ENCODE measurements at places on chromosomes 1 and 21.

DNA sequence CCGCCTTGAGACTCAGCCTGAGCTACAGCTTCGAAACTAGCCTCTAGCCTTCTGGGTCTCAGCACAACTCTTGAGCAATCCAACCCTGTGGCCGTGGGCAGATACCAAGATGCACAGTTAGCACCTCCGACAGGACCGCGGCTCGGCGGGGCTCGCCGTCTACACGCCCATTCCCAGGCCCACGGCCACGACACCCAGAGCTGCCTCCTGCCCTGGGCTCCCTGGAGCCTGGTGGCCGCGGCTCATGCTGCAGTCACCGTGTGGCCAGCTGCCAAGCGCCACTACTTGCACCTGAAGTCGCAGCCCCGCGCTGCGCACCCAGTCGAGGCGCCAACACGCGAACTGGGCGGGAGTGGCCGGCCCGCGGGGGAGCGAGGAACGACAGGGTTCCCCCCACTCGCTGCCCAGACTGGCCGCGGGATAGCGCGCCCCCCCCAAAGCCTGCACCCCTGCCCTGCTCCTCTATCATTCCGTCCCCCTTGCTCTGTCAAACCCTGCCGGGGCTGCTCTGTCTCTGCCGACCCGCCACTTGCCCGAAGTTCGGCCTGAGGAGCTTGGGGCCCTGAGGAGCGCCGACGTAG lies 729 bp upstream of the CDCA8 start:
- DNase-seq, result peak; percentile 7

GRCh38 chr1:12345350-12346217 lies 115.8 kb downstream of the VPS13D start:
- no peak for DNase-seq

DNA sequence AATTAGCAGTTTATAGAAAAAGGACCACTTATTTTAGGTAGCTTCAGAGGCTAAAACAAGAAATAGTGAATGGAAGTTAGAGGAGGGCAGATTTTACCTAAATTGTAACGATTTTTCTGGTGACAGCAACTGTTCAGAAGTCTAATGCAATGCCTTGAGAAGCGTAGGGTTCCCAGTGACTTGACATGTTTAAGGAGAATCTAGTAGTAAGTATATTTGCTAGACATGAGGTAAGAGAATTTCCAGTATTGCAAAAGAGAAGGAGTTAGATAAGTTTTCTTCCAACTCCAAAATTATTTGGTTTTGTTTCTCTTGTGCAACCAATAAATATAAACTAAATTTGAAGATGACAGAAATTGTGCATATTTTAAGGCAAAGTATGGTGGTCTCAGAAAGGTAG lies 140.0 kb downstream of the SMYD3 start:
- DNase-seq, result no peak

DNA sequence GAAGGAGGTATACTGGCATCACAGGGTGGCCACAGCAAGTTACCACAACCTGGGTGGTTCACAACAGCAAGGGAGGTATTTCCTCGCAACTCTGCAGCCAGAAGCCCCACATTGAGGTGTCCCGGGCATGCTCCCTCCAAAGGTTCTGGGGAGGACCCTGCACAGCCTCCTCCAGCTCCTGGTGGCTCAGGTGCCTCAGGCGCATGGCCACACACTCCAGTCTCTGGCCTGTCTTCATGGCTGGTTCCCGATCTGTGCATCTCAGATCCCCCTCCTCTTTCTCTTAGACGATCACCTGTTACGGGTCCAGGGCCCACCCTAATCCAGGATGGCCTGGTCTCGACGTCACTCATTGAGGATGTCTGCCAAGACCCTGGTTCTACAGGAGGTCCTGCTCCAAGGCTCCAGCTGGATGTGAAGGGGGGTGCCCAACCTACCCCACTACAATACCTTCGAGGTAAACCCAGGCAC lies 6.7 kb upstream of the ARF1 start:
- no peak for DNase-seq

GRCh38 chr1:185534801-185535200 lies 199.4 kb upstream of the HMCN1 start:
- no peak for DNase-seq

- no peak for DNase-seq
These were observed 48.4 kb upstream of the EDARADD start for GRCh38 chr1:236345728-236346127.

- peak; percentile 73 for DNase-seq
These were observed 587.9 kb downstream of the ADGRL2 start for GRCh38 chr1:82388679-82389078.

GRCh38 chr1:114490274-114490693 lies 20.7 kb downstream of the TRIM33 start:
- peak; percentile 7 for DNase-seq

DNA sequence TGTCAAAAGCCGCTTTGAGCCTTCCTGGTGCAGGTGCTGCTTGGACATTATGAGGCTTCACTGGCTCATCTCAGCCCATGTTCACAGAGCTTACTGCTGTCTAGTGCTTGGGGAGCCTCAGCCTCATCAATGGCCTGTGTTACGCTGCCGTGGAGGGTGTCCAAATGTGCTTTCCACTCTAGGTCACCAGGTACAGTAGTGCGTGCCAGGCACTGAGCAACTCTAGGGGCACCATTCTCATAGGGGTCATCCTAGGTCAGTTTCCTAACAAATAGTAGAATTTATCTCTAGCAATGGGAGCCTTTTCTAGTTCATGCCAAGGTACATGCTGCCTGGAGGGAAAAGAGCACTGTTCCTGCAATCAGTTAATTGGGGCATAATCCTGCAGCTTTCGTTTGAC lies 193.8 kb downstream of the DYRK1A start:
- DNase-seq, result no peak

DNA sequence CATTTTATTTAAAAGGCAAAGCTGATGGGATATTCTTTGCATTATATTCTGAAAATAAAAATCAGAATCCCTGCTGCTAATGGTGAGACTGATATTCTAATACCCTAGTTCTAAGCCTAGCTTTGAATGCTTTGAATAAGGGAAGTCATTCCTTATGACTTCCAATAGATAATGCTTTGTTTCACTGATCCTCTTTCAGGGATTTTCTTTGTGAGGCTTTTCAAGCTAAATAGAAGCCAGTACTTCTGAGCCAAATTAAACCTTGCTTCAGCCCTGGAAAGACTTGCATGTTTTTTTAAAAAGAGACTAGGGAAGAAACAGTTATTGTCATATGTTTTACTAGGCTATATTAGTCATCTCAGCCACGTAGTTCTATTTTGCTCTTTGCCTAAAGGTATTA lies 68.5 kb upstream of the CACYBP start:
- no peak for DNase-seq

GRCh38 chr1:173043253-173043652 lies 7.5 kb downstream of the TNFSF18 start:
- DNase-seq, result peak; percentile 54

DNA sequence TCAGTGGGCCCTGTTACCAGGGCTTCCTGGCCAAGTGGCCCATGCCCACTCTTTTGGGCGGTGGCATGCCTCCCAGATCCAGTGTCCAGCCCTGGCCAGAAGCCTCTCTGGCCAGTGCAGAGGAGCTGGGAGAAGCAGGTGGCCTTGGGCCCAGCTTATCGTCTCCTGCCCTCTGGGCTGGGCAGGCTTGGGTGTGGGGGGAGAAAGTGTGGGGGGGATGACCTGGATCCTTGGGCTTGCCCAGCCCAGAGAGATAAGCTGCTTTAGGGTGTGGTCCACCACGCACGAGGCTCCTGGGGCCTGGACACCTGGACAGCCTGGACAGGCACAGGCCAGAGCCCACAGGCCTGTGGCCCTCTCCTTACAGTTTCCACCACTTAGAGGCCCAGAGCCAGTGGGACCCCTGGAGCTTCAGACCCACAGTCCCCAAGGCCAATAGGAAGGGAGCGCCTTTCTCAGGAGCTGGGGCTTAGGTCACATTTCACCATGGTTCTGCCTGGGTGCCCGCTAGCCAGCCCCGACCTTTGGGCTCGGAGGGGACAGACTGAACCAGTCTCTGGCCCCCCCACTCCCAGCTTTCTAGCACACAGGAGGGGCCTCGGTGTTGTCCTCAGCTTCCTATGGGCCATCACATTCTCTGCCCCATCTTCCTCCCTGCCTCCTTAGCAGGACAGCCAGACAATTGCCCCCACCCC lies 1.8 kb downstream of the ESPN start:
- DNase-seq, result no peak

- DNase-seq, result peak; percentile 39
These were observed 29.9 kb upstream of the SAMD13 start for GRCh38 chr1:84271441-84272151.

- no peak for DNase-seq
These were observed 152.7 kb downstream of the CASZ1 start for GRCh38 chr1:10643607-10644306.

- DNase-seq, result no peak
These were observed 29.5 kb downstream of the ADSS2 start for GRCh38 chr1:244422174-244422573.

- DNase-seq, result peak; percentile 10
These were observed 454.8 kb upstream of the ADAMTS5 start for GRCh38 chr21:27421654-27422053.

DNA sequence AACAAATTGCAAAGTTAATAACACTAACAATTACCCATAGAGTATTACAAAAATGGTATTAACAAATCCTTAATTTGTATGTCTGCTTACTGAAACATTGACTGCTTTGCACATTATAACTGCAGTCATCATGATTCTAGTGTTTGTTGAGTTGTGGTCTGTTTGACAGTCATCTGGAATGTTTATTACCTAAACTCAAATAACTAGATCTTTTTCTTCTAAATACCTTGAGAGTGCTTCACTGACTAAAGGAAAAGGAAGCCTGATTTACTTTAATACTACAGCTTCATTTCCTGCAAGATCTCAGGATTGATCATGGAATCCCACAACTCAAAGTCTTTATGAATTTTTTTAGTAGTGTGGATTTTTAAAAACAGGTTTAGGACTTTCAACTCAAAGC lies 70.0 kb downstream of the HMCN1 start:
- DNase-seq, result peak; percentile 68

DNA sequence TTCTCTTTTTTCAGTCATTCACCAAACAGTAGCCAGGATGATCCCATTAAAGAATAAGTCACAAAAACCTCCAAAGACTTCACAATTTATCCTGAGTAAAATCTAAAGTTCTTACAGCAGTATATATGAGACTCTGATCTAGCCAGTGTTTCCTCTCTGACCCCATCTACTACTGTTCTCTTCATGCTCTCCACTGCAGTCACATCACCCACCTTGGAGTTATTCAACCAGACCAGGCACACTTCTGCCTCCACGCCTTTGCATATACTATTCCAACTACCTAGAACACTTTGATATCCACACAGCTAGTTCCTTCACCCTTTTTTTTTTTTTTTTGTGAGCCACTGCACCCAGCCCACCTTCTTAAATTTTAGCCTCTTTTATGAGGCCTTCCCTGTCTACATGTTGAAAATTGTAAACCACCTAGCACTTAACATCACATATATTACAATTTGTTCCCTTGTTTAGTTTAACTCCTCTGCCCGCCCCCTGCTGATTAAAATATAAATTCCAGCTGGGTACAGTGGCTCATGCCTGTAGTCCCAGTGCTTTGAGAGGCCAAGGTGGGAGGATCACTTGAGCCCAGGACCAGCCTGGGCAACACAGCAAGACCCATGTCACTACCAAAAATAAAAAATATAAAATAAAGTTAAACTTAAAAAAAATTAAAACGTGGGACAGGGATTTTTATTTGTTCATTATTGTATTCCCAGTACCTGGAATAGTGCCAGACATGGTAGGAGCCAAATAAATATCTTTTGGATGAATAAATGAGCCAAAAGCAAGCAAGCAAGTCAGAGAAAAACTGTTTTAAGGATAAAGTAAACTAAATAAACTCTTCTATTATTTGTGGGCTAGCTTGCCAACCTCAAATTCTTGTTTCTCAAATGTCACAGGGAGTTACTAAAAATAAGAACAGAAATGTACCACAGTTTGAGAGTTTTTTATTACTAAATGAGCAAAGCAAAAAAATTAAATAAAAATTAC lies 35.2 kb upstream of the MUTYH start:
- DNase-seq, result no peak

Measured in fibroblast of skin of right quadriceps (primary cell).